ENCODE measurements at places on chromosomes 6 and 20.

DNA sequence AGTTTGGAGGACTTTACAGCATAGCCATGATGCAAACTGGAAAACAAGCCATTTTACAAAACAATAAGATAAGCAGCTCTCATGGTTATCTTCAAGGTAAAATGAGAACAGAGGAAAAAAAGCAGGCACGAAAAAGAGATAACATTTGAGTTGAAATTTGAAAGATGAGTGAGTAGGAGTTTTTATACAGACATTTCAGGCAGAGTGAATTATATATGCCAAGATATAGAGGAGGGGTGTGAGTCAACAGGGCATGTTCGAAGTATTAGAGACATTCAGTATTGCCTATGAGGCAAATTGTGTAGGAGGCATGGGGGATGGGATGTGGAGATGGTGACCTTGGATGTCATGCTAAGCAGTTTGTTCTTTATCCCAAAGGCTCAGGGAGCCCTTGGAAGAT lies 240.5 kb upstream of the MAN1A1 start:
- no peak for DNase-seq

DNA sequence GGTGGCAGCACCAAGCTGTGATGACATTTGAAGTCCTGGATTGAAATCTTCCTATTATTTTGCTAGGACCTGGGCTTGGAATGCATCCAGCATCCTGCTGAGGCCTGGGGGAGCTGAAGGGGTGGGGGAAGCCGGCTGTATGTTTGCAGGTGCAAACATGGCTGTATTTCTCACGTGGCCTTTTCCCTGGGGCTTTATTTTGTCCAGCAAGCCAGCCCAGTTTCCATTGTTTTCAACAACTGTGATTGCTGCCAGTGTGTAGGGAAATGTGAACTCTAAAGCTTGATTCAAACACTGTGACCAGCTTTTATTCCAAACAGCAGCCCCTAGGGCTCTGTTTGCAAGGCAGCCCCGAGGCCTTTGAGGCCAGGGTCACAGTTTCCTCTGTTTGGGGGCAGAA lies 683.0 kb downstream of the DHX35 start:
- no peak for DNase-seq

GRCh38 chr6:56757588-56757984 lies 114.9 kb upstream of the DST start:
- DNase-seq, result peak; percentile 47

- DNase-seq, result no peak
These were observed 44.2 kb downstream of the FNDC1 start for GRCh38 chr6:159213405-159213804.

GRCh38 chr6:33683576-33684427 lies 27.7 kb downstream of the UQCC2 start:
- DNase-seq, result no peak

GRCh38 chr6:55782275-55782674 lies 93.1 kb downstream of the BMP5 start:
- DNase-seq, result no peak

- no peak for DNase-seq
These were observed 127.4 kb downstream of the CDH26 start for GRCh38 chr20:60085551-60086132.

- DNase-seq, result no peak
These were observed 593.9 kb upstream of the BTBD3 start for GRCh38 chr20:11323816-11324215.

- DNase-seq, result no peak
These were observed 7.0 kb downstream of the CEBPB start for GRCh38 chr20:50197463-50198179.

- no peak for DNase-seq
These were observed 38.5 kb downstream of the DLGAP4 start for GRCh38 chr20:36344517-36345132.

GRCh38 chr6:151051164-151051563 lies 185.7 kb downstream of the MTHFD1L start:
- no peak for DNase-seq

DNA sequence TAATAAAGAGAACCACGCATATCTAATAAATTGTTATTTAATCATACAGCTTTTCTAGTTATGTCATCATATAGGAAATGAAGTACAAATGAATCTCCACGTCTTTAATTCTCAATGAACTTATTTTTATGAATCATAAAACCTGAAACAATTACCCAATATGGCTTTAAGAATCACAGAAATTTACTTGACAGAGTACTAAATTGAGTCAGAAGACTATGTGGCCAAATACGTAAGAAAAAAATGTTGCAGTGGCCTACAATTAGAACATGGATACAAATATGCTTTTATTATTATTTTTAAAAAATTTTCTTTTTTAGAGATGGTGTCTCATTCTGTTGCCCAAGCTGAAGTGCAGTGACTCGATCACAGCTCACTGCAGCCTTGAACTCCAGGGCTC lies 584.7 kb upstream of the SLC35B3 start:
- no peak for DNase-seq

DNA sequence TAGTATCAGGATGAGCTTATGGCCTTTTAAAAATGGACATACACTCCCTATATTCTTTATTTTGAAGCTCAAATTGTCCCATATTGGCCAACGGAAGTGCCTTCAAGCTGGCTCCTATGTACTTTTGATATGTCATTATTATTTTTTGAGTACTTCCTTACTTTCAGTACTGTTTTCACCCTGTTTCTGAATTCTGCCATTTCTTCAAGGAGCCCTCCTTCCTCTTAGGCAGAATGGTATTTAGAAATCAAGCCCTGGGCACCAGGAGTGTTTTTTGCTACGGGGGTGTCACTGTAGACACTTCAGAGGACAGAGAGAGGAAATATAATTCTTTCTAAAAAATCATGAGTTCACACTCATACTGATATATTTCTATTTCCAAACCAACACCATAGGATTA lies 5.5 kb upstream of the MYLK4 start:
- no peak for DNase-seq

GRCh38 chr6:136175873-136176272 lies 74.2 kb downstream of the MTFR2 start:
- DNase-seq, result no peak

- DNase-seq, result no peak
These were observed 142.2 kb downstream of the NFATC2 start for GRCh38 chr20:51400051-51400926.

- no peak for DNase-seq
These were observed 76.6 kb upstream of the RBM24 start for GRCh38 chr6:17204533-17204932.

DNA sequence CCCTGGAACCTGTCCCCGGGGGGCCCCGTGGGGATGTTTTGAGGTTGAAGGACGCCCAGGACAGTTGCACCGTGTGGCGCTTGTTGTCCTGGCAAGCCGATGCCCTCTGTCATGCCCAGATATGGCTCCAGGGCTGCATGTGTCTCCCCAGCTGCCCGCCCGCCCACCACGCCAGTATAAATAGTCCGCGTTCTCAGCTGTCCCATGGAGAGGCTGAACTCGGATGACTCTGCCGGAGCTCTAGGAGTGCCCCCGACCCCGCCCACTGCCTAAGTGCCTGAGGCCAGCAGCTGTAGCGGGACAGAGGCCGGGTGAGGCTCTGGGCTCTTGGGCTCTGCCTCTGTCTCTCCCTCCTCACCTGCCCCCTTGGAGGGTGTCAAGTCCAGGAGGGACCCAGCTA lies 83.0 kb upstream of the GATA5 start:
- DNase-seq, result no peak

DNA sequence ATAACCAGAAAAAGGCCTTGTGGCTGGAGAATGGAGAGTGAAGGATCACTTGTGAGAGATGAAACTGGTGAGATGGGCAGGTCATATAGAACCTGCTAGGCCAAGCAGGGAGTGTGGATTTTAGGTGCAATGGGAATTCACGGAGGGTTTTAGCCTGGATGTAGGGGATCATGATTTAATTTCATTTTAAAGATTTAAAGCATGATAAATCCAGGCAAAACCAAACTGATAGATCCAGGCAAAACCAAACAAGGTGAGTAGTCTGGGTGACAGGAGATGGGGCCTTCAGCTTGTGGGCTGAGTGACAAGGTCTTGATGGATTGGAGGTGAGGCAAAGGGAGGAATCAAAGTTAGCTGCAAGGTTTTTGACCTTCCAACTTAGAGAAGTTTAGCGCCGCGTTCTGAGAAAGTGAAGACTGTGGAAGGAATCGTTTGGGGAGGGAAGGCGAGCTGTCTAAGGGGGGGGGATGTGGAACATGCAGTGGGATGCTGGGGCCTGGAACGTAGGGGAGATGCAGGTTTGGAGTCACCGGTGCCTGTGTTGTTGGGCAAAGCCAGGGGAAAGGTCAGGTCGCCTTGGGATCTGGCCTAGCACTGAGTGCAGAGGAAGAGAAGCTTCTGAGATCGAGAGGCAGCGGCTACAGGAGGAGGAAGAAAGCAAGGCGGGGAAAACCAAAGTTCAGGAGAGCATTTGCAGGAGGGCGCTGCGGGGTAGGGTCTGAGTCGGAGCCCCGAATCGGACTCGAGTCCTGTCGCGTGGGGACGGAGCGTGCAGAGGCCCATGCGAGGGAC lies 1.3 kb upstream of the PLCG1 start:
- no peak for DNase-seq

- DNase-seq, result no peak
These were observed 8.8 kb downstream of the DLGAP4 start for GRCh38 chr20:36314734-36315544.

- no peak for DNase-seq
These were observed 57.0 kb upstream of the AIG1 start for GRCh38 chr6:143003676-143004075.

DNA sequence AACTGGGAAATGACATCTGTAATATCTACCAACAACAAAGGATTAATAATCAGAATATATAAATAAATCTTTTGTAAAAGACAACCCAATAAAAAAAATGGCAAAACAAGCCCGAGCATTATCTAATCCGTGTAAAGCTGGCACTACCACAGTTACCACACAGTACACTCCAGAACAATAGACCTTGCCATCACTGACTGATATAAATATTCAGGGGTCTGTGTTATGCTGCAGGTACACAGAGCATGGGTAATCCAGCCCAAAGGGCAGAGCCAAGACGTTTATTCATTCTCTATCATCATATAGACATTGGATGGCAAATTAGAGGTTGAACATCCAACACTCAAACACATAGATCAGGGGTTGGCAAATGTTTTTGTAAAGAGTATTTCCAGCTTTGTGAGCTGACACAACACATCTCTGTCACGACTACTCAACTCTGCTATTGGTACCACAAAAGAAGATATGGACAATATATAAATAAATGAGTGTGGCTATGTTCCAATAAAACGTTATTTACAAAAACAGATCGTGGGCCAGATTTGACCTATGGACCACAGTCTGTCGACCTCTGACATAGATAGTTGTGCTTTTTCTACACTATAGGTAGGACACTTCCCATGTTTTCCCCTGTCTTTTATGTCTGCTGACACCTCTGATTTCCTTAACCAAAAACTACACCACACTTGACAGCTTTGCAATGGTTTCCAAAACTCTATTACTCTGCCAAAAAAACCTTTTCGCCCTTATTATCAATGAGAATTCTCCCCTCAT lies 4.5 kb downstream of the NCOA6 start:
- DNase-seq, result no peak

GRCh38 chr20:43183536-43184070 lies 6.1 kb downstream of the PTPRT start:
- DNase-seq, result no peak

- no peak for DNase-seq
These were observed 217.0 kb downstream of the HAO1 start for GRCh38 chr20:7723284-7723683.

GRCh38 chr20:38799203-38799602 lies 6.3 kb upstream of the PPP1R16B start:
- DNase-seq, result no peak

- no peak for DNase-seq
These were observed 45.7 kb downstream of the RAMACL start for GRCh38 chr6:166540631-166541331.

DNA sequence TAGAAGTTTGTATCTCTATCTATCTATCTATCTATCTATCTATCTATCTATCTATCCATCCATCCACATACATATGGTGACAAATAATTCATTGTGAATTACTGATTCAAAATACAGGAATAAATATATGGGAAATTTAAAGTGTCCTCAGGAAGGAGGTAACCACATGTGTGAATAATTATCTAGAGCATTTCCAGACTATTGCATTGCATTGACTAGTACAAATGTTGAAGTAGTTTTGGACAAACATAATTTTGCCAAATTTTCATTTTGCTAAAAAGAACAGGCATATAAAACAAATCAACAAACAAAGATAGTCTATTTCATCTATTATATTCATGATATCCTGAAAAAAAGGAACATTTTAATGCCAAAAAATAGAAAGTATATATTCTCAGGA lies 192.7 kb downstream of the UTRN start:
- DNase-seq, result no peak

- no peak for DNase-seq
These were observed 187.2 kb downstream of the FOXC1 start for GRCh38 chr6:1796706-1797529.

- no peak for DNase-seq
These were observed 22.5 kb downstream of the ADGRB3 start for GRCh38 chr6:68657374-68658139.

DNA sequence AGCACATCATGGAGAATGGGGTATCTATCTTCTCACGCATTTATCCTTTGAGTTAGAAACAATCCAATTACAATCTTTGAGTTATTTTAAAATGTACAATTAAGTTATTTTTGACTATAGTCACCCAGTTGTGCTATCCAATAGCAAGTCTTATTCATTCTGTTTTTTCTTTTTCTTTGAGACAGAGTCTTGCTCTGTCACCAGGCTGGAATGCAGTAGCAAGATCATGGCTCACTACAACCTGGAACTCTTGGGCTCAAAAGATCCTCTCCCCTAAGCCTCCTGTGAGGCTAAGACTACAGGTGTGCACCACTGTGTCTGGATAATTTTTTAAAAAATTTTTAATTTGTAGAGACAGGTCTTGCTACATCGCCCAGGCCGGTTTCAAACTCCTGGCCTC lies 201.5 kb upstream of the ZNF217 start:
- no peak for DNase-seq

GRCh38 chr6:89999154-89999553 lies 104.9 kb downstream of the GJA10 start:
- no peak for DNase-seq

- peak; percentile 36 for DNase-seq
These were observed 65.9 kb downstream of the PTPN1 start for GRCh38 chr20:50575865-50576720.

DNA sequence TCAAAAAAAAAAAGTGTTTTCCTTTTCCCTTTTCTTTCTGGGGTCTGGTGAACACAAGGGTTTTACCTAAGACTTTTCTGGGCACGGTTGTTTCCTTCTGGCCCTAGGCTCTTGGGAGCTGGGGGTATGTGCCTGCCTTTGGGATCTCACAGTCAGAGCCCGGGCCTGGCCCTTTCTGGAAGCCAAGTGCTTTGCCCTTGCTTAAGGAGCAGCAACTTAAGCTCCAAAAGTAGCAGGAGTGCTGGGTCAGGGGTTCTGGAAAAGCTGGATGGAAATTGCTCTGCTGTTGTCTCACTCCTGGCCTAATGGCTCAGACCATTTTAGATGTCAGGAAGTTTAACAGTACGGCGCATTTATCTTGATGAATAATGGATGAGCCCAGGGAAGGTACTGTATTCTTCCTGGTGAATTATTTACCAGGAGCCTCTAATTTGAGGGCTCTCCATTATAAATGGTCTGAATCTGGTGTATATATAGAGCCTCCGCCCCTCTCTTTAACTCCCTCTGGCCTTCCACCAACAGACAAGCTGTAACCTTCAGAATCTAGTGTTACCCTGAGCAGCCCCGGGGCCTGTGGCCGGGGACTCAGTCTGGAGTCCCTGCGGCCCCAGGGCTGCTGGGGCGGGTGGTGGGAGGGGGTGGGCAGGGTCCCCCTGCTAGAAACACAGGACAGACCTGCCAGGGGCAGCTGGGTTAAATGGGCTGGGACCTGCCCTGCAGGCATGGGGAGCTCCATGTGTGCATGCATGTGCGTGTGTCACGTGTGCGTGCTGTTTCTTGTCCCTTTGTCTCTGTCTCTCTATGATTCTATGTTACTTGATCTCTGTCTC lies 37.5 kb downstream of the PTK7 start:
- DNase-seq, result no peak
